Brain (organoid and tissue), 16 donors: ENCODE measurements at places on chromosomes 11 and 22.

- no peak for DNase-seq
Observed at GRCh38 chr22:45776313-45776585, 104.6 kb downstream of the ATXN10 start.

DNA sequence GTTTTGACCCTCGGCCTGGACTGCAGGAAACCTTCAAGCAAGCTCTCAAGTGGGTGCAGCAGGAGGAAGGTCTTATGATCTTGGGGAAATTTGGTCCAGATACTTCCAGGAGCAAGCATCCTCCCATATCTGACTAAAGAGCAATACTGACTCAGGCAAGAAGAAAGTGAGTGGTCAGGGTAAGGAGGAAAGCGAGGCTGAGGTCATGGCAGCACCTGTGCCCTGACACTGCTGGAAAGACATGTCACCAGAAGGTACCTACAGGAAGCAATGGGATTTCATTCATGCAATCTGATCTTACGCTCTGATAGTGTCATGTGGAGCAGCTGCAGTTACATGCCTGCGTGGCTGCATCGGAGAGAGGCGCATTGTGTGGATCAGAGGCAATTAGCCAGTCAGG, 6.5 kb upstream of the TOP3B start:
- no peak for DNase-seq

GRCh38 chr11:66720223-66720898, 8.7 kb downstream of the SPTBN2 start:
- DNase-seq: no peak

DNA sequence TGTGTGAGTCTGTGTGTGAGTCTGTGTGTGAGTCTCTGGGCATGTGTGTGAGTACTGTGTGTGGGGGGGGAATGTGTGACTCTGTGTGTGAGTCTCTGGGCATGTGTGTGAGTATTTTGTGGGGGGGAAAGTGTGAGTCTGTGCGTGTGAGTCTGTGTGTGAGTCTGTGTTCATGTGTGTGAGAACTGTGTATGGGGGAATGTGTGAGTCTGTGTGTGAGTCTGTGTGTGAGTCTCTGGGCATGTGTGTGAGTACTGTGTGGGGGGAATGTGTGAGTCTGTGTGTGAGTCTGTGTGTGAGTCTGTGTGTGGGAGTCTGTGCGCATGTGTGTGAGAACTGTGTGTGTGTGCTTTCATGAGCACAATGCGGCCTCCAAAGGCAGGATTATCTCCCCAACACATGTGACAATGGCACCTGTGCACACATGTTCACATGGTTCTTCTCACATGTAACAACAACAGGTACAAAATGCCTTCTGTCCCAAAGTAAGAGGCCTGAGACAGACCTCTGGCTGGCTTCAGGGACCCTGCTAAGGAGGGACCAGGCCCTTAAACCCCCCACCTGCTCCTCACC, 1.6 kb downstream of the CD5 start:
- no peak for DNase-seq

DNA sequence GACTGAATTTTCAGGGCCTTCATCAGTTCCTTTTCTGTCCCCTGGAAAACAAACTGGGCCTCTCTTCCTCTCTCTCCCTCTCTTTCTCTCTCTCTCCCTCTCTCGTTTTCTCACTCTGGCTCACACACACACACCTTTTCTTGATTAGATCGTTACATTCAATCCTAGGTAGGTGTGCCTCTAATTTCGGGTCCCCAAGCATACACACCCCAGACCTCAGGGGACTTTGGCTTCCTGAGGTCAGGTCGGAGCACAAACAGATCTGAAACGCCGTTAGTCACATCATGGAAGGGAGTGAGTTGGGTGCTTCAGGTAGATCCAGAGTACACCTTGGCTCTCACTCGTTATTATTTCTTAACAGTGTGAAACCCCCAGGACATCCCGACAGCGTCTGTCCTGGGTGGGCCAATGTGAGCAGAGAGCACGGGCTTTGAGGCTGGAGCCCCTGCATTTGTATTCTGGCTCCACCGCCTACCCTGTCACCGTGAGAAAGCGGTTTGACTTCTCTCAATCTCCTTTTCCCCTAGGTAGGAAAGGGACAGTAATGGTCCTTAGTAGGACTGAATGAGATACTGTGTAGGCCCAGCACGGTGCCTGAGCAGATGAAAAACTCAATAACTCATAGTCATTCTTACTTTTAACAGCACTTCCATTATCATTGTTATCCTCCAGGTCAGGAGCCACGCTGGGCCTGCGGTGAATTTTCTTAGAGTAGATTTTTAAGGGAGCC, 37.3 kb upstream of the POU2AF1 start:
- DNase-seq: no peak

DNA sequence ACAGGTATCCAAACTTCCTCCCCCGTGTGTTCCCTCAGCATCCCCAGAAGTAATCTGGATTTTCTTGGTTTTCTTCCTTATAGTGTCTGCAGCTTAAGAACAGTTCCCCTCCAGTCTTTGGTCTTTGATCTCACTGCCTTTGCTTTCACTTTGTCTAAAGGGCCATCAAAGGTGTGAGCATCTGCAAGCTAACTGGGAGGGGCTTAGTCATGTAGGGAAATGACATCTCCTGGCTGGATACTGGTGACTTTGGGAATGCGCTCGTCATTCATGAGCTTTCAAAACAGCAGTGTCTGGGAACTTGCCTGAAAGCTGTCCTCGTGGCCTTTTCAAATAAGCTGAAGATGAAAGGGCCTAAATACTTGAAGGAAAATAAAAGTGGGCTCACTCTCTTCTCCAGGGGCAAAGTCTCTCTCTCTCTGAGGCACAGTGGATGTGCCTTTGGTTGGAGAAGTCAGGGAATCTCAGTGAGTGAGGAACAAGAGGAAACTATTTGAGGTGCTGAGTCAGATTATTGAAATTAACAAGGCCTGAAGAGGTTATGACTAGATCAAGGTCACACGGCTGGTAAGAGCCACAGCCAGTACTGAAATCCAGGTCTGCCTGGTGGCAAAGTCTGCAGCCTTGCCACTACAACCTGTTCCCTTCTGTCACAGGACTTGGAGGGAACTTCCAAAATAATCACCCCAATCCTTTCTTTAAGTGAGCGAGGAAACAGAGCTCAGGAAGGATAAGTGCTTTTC, 45.6 kb upstream of the TENM4 start:
- DNase-seq: no peak

- peak; percentile 77 for DNase-seq
Observed at GRCh38 chr22:30947173-30947815, 21.3 kb downstream of the MORC2 start.

DNA sequence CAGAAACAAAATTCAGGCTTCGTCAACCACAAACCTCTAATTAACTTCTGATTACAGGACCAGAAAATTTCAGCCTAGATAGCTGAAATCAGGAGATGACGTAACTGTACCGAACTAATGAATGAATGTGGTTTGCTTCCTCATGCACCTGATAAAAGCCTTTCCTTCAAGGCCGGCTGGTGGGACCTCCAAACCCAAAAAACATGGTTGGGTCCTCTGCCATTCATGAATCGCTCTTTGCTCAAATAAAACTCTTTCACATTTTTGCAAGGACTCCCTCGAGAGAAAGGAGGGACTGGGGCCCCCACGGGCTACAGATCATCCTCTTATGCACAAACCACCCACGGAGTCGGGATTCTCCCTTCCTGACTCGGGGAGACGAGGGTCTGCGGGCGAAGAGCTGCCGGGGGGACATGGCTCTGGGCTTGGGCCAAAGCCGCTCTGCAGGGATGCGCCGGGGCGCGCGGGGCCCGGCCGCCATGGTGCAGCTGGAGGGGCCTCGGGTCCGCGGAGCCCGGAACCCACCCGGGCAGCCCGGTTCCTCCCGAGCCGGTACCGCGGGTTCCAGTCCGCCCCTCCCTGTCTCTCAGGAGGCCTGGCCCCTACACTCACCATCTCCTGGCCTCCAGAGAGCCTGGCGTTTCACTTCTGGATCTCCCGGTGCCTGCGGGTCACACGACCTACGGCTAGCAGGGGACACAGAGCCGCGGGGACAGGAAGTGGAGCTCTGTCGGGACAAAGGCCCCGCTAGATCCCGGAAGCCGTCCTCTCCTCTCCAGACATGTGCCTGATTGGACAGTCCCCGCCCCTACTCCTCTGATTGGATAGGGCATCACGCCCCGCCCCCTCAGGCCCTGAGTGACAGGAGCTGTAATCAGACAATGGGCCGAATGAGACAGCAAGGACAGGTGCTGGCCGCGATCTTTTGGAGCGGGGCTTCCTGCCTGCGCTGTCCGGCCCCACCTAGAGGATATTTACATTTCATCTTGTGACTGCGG, at the start of gene ZNF195:
Gene ZNF195, minus strand, starts transcription at position 721 of the 998 bp plus-strand sequence. Its CDS starts 106 bp downstream, at position 615.
- DNase-seq: peak; percentile 99

GRCh38 chr11:62593434-62594044, 2.2 kb upstream of the TUT1 start:
- peak; percentile 50 for DNase-seq

- no peak for DNase-seq
Observed at GRCh38 chr11:14315130-14315529, 43.9 kb downstream of the RRAS2 start.

DNA sequence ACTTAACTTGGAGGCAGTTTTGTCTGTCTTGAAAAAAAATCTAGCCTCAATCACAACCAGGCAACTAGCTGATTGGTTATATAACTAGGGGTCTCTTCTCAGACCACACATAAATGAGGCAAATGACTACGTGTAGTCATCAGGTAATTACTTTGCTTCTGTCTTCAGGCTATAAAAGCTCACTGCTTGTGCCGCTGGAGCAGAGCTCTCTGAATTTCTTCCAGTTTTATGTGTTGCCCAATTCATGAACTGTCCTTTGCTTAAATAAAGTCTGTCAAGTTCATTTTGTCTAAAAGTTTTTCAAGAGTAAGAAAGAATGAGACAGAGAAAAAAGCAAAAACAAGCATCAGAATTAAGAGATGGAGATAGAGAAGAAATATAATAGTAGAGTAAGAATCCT, 93.4 kb downstream of the MUC15 start:
- DNase-seq: no peak

DNA sequence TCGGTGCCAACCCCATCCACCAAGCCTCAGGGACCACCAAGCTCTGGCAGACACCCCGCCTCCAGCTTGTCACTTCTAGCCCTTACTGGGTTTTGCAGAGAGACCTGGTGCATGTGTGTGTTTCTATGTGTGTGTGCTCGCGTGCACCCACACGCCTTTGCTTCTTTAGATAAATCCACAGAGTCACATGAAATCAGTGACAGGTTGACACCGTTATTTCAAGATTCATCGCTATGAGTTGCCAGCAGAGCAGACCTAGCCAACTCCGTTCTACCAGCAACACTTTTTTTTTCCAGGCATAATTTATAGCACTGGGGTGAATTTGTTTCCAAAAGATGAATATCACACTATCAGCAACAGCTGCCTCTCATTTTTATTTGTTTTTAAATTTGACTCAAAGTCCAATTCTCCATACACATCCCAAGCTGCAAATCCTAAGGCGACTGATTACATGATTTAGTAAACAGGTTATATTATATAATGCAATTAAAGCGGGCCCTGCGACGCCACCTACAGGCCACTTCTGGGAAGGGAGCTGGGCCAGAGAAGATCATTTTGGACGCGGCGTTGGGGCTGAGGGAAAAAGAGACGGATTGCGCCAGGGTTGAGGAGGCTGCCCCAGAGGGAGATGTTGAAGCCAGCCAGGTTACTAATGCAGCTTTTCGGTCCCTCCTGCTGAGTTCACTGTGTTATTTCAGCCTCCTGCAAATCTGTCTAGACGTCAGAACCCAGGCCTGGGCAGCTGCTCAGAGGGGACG, 150.5 kb downstream of the FEZ1 start:
- peak; percentile 84 for DNase-seq

- DNase-seq: no peak
Observed at GRCh38 chr11:2089536-2090165, 49.5 kb downstream of the IGF2 start.

GRCh38 chr11:130029137-130029536, 26.5 kb upstream of the PRDM10 start:
- DNase-seq: no peak

GRCh38 chr11:83720675-83721074, 434.5 kb upstream of the CCDC90B start:
- no peak for DNase-seq

DNA sequence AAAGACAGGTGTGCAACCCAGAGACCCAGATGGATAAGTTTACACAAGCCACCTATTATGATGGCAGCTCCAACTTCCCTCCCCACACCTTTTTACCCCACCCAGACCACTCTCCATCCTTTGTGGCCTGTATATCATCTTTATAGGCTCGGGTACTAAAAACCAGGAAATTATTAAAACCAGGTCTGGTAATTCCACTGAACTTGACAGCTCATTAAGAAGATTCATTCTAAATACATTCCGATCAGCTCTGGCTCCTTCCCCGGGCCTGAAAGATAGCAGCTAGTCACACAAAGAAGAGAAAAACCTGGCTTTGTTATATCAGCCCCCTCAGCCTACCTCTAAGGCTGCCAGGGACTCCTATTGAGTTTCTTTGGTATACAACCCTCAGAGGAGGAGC, 67.9 kb upstream of the API5 start:
- no peak for DNase-seq

DNA sequence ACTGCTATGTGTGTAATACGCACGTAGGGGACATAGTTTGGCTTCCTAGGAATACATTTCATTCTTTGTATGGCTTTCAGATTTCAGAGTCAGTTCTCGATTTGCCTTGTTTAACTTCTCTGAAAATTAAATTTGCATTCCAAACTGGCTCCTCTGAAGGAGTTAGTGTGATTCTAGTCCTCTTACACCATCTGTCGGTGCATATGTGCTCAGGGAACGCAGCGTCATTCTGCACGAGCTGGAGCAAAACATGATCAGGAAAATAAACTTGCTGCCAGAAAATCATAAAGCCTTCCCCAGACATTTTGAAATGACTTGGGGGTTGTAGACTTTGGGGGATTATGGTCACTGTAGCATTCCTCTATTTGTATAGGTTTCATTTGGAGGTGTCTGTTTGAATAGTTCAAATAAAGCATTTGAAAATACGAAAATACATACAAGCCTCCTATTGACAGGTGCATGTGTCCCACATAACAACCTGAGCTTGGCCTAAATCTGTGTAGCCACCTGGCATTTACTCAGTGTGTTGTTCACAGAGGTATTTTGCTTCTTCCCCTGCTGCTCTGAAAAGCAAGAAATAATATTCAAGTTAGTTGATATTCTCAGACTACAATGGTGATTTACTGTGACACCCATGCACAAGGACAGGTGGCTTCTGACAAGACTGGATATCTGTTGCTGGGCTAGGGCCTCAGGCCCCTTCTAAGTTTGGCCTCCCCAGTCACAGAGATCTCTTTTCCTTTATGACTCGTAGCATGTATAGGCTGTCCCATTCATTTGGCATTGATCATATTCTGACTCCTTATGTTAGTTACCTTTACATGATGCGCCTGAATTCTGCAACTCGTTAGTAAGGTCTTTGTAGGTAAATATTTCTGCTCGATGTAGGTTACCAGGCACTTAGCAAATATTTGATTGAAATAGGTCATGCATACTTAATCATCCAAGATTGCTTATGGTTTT, 81.6 kb upstream of the SORL1-AS1 start:
- DNase-seq: peak; percentile 86

DNA sequence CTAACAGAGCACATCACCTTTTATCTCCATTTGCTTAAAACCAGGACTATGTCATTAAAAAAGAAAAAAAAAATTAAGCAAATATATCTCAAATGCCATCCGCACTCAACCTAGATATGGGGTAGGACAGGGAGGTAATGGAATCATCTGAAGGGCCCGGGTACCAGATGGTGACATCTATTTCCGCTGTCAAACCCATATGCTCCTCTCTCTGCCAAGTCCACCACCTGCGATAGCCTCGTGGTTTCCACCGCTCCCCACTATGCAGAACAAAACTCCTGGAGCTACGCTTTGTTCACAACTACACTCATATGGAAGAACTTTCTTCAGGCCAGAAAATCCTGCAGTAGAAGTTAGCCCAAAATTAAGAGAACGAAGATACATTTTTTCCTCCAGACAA, 31.4 kb downstream of the FEZ1 start:
- peak; percentile 45 for DNase-seq

GRCh38 chr11:122723576-122723975, 68.1 kb downstream of the UBASH3B start:
- DNase-seq: no peak
